ENCODE measurements at places on chromosomes 4 and X. TPM values are rescaled to one million over a fixed set of nuclear protein-coding genes. Genes with fewer than 3 reads are reported as not detected.

GRCh38 chrX:23952984-23953907 lies 45.4 kb downstream of the CXorf58 start:
- DNase-seq: peak; percentile 68

The PGRMC1 gene
- 96.8 TPM for polyA plus RNA-seq

- DNase-seq: no peak
These were observed 337.9 kb downstream of the CAMK2D start for GRCh38 chr4:113423631-113424030.

DNA sequence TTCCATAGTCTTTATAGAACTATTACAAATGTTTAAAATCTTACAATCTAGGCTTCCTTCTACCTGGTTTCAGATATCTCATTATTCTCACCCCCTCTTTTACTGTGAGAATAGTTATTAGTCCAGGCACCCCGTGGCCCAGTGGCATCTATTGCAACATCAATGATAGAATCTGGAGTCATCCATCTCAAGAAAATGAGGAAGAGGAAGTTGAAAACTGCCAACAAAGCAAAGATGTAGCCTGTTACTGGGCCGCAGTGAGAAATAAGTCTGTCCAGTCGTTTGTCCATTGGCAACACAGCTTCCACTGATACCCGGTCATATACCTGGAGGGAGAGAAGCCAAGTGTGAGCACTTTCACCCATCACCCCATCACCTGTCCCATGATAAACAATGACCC lies 6.0 kb upstream of the ASB11 start:
- DNase-seq: no peak

DNA sequence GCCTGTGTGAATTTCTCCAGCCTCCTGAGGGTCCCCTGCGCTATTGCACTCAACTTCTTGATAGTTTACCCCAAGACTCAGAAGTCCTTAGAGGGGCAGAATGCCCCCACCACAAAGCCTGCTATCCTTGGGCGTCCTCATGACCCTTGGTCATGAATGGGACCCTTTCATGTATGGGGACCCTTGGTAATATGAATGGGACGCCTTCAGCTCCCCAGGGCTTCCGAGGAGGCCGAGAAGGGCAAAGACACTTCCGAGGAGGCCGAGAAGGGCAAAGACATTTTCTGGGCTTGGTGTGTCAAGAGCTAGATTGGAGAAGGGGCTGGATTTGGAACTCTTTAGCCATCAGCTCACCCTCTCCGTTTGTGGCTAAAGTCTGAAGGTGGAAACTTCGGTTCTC lies 8.6 kb downstream of the SHOX start:
- DNase-seq: no peak

DNA sequence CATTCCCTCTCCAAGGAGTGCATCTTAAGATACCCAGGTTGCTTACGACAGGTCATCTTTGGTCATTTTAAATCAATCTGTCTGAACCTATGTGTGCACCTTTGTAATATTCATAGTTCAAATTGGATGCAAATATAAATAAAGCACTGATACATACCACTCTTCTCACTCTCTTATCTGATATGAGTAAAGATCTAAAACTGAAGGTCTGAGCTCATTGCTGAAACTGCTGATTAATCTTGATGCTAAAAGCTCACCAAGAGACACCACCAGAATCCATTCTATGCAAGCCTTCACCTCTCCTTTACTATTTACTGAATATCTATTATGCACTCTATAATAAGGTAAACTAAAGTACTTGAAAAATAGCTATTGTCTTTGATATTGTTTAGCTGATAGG lies 16.6 kb downstream of the HSD17B13 start:
- no peak for DNase-seq

DNA sequence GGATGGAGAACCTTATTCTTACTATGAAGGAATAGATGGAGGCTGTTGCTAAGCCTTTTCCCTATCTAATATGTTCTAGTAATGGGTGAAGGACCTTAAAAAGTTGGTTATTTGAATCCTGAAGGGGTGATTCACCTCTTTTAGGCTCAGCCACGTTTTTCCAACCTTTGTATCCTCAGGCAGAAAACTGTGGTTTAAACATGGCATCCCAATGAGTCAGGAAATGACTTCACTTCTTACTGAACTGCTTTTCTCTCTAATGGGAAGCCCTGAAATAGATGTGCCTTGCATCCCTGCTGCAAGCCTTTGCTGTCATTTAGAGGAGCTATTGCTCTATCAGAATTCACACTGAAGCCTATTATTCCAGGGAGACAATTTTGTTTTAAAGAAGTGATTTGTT lies 191.0 kb upstream of the ARX start:
- no peak for DNase-seq

DNA sequence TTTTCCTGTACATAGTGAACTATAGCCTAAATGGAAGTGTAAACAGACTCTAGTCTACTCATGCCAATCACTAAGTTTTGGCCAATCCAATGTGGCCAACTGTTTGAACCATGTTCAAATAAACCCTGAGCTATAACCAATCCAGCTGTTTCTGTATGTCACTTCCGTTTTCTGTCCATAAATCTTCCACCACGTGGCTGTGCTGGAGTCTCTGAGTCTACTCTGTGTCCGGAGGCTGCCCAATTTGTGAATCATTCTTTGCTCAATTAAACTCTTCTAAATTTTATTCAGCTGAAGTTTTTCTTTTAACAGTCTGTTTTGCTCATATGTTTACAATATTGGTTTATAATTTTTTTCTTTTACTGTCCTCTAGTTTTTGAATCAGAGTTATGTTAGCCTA lies 112.3 kb upstream of the BANK1 start:
- no peak for DNase-seq

The GNL3L gene
- 29.2 TPM for polyA plus RNA-seq

DNA sequence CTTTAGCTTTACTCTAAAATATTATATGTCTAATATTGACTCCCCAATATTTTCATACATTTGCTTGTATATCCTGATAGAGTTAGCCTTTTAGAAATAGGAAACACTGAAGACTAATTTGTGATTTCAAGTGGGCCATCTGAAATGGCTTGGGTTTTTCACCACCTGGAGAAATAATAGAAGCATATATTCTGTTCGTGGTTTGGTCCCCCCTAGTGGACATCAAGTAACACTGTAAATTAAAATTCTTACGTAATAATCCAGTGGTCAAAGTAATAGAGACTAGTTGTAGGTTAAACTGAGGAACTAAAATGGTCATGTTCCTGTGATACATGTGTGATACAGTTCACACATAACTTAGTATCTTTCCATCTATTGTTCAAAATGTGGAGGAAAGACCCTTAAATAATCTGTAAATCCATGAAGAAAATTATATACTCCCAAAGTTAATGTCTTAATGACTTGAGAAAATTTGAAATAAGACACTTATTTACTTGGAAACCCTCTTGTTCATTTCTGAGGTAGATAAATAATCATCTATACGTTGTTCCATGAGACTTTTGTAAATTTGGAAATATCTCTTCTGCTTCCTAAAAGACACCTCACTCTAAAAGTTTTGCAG lies 79.8 kb upstream of the SMARCAD1 start:
- peak; percentile 29 for DNase-seq

Data from K562 (cell line).